ENCODE measurements at places on chromosomes 16 and 17.

GRCh38 chr17:13353590-13353989, 248.1 kb downstream of the HS3ST3A1 start:
- no peak for DNase-seq

DNA sequence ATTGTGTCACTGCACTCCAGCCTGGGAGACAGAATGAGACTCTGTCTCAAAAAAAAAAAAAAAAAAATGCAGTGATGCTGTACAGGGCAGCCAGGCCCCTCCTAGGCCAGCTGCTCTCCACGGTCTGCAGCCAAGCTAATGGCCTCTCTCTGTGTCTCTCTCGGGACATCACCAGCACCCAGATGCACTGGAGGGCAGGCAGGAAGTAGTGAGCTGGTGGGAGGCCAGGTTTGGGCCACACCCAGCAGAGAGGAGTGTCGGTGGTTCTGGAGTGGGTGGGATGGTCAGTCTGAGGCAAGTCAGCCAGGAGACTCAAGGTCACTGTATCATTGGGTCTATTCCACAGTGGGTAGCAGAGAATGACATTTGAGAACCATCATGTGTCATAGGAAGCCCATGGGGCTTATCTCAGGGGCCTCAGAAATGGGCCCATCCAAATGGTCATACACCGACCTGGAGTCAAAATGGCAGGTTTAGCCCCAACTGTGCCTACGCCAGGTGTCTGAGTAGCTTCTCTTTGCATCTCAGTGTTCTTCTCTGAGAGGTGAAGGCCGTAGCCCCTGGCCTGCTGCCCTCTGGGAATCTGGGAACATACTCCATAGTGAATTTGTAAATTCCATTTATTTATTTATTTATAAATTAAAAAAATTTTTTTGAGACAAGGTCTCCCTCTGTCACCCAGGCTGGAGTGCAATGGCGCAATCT, 22.7 kb downstream of the WNT9B start:
- DNase-seq = no peak

- no peak for DNase-seq
Observed at GRCh38 chr17:83053021-83053681, 26.3 kb upstream of the METRNL start.

DNA sequence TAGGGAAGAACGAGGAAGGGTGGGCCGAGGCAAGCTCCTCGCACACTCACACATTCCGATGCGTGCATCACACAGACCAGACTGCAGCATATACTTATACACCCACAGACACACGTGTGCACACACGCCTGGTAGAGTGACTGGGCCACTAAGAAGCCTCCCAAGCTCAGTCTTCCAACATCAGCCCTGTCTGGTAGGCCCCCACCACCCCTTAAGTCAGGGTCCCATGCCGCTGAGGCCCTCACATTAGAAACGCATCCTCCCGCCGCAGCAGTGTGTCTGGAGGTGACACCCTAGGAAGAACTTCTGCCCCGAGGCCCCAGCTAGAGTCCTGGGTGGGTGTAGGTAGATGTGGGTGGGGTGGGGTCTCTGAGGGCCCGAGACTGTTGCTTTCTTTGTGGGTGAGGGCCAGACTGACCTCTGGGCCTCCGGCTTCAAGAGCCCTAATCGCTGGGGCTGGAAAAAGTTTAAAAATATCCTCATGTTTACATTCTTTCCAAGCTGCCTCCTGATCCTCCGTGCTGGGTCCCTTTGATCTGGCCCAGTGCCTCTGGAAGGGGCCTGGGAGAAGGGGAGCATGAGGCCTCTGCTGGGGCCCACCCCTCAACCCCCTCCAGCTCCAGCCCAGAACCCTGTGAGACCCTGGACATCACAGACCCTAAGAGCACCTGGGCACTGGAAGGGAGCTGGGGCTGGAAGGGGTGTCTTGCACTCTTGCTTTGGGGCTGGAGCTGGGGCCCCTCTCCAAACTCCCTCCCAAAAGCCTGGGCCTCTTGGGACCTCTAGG, 13.6 kb downstream of the CDH16 start:
- no peak for DNase-seq

- no peak for DNase-seq
Observed at GRCh38 chr17:83176623-83177583, 97.5 kb downstream of the METRNL start.

DNA sequence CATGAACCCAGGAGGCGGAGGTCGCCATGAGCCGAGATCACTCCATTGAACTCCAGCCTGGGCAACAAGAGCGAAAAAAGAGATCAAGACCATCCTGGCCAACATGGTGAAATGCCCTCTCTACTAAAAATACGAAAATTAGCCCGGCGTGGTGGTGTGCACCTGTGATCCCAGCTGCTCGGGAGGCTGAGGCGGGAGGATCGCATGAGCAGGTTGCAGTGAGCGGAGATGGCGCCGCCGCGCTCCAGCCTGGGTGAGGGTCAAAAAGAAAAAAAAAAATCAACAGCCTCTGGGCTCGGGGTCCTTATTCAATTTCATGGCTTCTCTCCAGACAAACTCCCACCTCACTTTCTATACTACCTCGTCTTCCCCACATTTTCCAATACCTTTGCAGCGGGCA, 3.2 kb upstream of the GP1BA start:
- DNase-seq = no peak
